ENCODE measurements at places on chromosomes 2 and 18.
A peak's percentile ranks its signal among the peaks of the same experiment; 100 is the strongest.

DNA sequence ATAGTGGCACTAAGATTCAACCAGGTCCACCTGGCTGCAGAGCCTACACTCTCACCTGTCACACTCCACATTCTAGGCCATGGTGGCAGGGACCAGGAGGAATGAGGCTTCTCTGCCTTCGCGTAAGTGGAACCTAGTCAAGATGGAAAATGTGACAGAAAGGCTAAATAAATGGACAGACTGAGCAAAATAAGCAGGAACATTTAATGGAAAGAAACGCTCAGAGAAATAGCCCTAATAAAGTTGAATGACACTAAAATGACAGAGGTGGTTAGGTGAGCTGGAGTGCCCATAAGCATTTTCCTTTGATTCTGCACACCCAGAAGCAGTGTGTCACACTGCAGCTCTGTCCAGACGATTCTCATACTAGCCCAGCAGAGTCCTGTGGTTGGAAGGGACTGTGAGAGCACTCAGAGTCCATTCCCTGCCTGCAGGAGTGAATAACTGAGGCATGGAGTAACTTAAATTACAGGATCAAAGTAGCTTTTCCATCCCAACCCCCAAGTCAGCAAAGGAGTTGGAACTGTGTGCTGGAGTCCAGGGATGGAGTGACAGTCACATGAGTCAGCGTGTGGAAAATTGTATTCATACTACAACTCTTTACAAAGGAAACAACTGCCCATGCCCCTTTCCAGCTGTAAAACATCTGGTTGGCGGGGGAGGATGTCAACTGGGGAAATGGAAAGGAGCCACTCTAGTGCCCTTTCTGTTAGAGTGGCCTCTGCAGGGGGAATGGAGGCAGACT lies 105.4 kb upstream of the LGALSL start:
- DNase-seq, result no peak

- no peak for DNase-seq
Observed at GRCh38 chr18:9082711-9083510, 19.6 kb upstream of the NDUFV2 start.

DNA sequence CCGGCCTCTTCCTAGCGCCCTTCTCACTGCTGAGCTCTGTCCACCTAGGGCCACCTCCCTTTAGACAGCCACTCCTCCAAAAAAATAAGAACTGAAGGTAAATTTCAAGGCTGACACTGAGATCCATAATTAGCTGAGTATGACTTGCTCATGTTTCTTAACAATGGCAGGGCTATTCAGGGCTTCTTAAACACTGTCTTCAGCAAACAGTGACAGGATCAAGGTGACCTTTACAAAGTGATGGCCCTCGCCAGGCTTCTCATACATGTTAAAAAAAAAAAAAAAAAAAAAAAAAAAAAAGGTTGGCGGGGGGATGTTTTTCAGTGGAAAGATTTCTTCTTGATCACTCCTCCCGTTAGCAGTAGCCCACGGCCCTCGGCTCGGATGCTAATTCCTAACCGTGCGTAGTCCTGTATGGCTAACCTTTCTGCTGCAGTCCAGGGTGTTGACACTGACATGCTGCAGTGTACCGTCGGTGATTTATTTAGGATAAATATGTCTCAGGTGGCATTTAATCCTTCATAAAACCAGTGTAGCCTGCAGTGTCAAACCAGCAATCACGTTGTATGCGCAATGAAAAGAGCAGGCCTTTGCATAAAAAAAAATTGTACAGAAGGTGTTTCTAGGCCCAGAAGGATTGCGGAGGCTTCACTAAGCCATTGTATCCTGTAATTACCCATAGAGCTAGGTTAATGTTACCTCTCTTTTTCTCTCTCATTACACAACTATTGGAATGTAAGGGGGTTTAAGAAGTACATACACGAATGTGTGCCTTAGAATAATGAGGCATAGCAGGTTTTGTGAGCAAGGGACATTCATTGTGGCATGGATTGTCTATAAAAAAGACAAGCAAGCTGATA lies 142.7 kb downstream of the PTGR3 start:
- no peak for DNase-seq

- no peak for DNase-seq
Observed at GRCh38 chr2:121635371-121635770, 13.9 kb downstream of the CLASP1 start.

DNA sequence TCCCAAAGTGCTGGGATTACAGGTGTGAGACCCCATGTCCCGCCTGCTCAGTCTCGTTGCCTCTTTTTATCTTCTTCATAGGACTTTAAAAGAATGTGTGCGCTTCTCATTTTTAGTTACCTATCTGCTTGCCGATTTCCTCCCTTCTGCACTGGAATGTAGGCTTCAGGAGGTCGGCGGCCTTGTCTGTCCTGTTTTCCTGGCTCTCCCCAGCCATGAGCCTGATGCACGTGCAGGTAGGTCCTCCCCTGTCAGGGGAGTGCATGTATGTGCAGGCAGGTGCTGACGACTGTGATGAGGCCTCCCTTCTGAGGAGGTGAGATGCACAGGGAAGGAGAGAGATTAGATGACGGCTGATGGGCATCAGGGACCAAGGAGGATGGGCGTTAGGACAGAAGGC lies 13.6 kb upstream of the ATP6V1C2 start:
- no peak for DNase-seq

- DNase-seq, result no peak
Observed at GRCh38 chr2:80525152-80525551, 220.6 kb upstream of the LRRTM1 start.

GRCh38 chr18:24595561-24596031 lies 135.2 kb downstream of the HRH4 start:
- DNase-seq, result no peak

DNA sequence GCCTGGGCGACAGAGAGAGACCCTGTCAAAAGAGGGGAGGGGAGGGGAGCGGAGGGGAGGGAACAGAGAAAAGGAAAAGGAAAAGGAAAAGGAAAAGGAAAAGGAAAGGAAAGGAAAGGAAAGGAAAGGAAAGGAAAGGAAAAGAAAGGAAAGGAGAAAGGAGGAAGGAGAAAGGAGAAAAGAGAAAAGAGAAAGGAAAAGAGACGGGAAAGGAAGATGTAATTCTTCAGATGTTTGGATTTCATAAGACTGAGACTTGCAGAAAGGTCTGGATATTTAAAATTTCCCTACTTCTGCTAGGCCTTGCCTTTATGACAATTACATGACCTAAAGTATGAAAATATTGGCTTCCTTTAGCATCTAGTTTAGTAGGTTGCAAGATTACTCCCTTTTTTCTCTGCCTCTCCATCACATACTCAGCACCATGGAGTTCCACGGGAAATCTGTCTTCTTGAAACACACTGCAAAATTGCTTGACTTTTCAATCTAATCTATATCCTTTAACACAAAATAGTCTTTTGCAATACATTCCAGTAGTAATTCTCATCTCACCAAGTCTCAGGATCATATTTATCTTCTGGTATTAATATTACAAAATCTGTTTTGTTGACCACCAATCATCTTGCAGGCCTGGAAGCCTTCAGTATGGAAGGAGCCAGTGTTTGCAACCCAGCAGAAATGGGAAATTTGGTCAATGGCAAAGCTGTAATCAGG lies 383.5 kb downstream of the ZEB2 start:
- no peak for DNase-seq

DNA sequence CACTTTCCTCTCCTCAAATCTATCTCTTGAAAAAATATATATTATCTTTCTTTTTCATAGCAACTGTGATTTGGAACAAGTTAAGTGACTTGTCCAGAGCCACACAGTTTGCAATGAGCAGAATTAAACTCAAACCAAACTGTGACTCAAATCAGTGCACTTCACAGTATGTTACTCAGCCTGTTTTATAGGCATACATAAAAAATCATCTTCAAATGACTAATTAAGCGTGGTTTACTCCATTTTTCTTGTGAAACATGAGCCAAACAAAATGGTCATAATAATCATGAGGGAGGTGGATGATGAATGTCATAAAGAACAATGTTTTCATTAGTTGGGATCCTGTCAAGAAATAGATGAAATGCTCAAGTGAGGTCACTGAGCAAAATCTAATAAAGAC lies 6.1 kb upstream of the CCDC178 start:
- no peak for DNase-seq

GRCh38 chr2:189127756-189128155 lies 51.8 kb downstream of the COL5A2 start:
- DNase-seq, result no peak

DNA sequence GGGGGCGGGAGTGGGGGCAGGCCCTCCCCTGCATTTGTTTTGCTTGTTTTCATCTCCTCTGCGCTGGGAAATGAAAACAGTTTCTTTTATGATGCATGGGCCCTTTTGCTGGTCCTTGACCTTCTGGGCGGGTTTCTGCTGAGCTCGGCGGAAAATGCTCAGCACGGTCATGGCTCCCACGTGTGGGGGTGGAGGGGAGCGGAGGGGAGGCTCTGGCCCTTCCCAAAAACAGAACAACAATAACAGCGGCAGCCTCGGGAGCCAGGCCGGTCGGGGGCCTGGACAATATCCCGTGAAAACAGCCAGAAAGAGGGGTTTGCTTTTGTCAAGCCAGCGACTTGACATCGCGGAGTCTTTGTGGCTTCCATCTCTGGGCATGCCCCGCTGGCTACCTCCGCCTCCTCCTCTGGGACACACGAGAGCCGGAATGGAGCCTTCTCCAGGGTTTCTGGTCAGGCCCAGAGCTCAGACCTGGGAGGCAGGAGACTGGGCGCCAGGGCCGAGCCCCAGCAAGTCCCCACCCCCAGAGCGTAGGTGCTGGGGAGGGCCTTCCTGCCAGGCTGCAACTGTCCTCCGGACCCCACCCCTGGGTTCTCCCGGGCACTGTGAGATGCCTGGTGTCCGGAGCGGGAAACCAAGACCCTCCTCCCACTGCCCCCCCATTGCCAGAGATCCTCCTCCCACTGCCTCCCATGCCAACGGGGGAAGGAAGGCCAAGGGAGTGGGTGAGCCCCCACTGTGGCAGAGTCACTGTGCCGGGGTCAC lies 35.9 kb upstream of the SNED1 start:
- peak; percentile 1 for DNase-seq

DNA sequence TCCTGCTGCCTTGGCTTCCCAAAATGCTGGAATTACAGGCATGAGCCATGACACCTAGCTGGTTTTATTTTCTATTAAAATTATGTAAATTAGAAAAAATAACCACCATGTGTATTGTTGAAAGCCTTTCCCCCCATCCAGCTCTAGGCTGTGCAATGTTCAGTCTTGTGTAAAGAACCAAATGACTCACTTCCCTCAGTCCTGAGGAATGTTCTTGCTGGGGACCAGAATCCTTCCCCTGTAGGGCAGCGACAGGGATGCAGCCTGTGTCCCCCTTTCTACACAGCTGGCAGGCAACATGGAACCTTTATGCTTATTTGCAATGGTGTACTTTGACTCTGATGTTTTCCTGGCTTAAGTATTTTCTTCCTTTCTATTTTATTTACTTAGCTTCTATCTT lies 29.4 kb downstream of the AOX1 start:
- DNase-seq, result no peak

- DNase-seq, result no peak
Observed at GRCh38 chr2:169348321-169349024, 13.9 kb downstream of the LRP2 start.

- no peak for DNase-seq
Observed at GRCh38 chr2:23651187-23652080, 266.5 kb downstream of the KLHL29 start.
